IMR-90 (cell line): ENCODE measurements at places on chromosomes 1 and 21.
A peak's percentile ranks its signal among the peaks of the same experiment; 100 is the strongest.

DNA sequence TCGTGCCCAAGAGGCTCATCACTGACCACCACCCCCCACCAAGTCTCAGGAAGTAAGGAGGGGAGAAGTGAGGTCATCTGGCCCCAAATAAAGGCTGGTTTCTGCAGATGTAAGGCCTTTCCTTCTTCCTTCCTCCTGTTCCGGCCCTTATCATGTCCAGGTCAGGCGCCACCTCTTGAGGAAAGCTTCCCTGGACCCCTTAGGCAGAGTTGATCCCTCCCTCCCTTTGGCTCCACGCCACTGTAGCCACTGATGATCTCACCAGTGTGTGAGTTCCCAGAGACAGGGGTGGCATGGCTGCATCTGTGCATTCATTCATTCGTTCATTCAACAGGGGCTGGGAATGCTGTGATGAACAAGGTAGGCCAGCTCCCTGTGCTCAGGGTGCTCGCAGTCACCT, 59.2 kb downstream of the TAS1R2 start:
- DNase-seq = no peak

- peak; percentile 2 for DNase-seq
These were observed 159.1 kb upstream of the RAB4A start for GRCh38 chr1:229111703-229112319.

- DNase-seq = peak; percentile 13
These were observed 88.4 kb downstream of the ST6GALNAC5 start for GRCh38 chr1:76955652-76956051.

- DNase-seq = no peak
These were observed 161.9 kb upstream of the GALNT2 start for GRCh38 chr1:229905031-229905545.

- DNase-seq = no peak
These were observed 79.7 kb downstream of the TBX19 start for GRCh38 chr1:168360151-168361021.

GRCh38 chr1:109906160-109906838, 4.3 kb upstream of the CSF1 start:
- no peak for DNase-seq

DNA sequence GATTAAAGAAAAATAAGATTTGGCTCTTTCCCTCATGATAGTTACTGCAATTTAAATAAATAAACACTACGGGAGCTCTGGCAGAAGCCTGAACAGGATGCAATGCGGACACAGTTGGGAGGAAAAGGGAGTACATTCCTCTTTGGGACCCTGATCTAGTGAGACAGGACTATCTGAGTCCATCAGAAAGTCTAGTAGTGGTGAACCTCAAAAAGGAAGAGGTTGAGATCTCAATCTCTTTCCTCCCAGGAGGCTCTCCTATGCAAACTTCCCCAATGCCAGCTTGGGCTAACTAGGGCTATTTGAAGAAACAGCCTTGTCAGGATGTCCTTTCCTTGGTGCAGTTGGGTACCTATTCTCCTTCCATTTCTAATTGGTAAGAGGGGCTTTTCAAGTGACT, 4.9 kb upstream of the ABCD3 start:
- no peak for DNase-seq
